Tibial nerve (tissue), 4 donors: ENCODE measurements at places on chromosomes 11 and 22.
A peak's percentile ranks its signal among the peaks of the same experiment; 100 is the strongest.

- DNase-seq = peak; percentile 45
These were observed 851.1 kb upstream of the RAG2 start for GRCh38 chr11:37449146-37449545.

DNA sequence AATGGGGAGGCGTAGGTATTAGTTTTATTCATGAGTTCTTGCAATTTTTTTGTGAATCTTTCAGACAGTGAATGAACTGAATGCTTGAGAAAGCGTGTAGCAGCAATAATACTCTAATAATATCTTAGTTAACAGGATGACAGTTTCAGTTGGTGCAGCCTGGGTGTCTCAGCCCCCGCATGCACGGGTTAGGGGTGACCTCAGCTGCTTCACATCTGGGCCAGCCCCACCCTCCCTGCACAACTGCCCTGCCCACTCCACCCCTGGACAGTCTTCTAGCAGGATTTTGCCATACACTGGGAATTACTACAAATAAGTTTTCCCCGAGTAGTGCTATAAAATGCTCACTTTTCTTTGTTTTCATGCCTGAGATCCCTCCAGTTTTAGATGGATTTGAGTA is 83.2 kb downstream of the ST3GAL4 start:
- DNase-seq = no peak

DNA sequence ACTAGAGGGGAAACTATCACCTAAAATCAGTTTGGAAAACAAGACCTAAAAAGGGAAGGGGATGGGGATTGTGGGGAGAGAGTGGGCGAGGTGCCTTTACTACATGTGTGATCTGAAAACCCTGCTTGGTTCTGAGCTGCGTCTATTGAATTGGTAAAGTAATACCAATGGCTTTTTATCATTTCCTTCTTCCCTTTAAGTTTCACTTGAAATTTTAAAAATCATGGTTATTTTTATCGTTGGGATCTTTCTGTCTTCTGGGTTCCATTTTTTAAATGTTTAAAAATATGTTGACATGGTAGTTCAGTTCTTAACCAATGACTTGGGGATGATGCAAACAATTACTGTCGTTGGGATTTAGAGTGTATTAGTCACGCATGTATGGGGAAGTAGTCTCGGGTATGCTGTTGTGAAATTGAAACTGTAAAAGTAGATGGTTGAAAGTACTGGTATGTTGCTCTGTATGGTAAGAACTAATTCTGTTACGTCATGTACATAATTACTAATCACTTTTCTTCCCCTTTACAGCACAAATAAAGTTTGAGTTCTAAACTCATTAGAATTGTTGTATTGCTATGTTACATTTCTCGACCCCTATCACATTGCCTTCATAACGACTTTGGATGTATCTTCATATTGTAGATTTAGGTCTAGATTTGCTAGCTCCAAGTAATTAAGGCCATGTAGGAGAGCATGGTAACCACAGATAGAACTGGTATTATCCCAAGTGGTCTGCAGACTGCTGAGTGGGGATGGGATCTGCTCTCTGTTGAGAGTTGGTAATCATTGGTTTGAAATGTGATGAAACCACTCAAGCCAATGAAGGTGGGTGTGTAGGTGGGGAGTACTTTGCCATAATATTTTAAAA is 3.6 kb downstream of the NEAT1 start:
- DNase-seq = peak; percentile 37

DNA sequence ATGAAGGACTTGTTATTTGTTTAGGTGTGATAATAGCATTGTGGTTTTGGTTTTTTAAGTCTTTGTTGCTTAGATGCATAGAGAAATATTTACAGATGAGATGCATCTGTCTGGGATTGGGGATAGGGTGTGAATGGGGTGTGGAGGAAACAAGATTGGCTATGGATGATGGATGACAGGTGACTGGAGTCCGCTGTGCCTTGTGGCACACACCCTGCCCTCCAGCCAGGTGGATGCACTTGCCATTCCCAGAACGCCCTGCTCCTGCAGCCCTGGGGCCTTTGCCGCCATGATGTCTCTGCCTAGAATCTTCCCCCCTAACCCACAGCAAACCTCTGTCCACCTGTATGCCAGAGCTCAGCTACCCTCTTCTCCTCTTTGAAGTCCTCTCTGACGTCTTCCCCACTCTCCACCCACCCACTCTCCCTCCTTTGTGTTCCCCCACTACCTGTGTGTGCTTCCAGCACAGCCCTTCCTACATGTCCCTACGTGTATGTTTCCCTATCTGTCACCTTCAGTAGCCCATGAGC is 54.7 kb downstream of the WNT11 start:
- no peak for DNase-seq

- no peak for DNase-seq
These were observed 27.5 kb upstream of the POU2AF1 start for GRCh38 chr11:111406589-111406988.

GRCh38 chr11:12686246-12687060 is 12.2 kb downstream of the TEAD1 start:
- no peak for DNase-seq

DNA sequence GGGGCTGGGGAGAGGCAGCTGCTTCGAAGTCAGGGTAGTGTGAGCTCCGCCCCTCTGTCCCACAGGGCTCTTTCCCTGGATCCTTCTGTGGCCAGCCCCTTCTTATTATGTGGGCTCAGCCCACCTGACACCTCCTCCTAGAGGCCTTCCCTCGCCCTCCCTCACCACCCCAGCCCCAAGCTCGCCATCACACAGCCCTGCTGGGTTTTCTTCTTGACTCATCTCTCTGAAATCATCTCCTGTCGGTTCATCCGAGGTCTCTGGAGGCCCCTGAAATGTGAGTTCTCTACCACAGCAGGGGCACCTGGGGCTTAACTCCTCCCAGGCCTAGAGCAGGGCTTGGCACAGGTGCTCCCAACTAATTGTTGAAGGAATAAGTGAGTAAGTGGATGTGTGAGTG is 65.2 kb downstream of the CACNA1I start:
- DNase-seq = no peak

DNA sequence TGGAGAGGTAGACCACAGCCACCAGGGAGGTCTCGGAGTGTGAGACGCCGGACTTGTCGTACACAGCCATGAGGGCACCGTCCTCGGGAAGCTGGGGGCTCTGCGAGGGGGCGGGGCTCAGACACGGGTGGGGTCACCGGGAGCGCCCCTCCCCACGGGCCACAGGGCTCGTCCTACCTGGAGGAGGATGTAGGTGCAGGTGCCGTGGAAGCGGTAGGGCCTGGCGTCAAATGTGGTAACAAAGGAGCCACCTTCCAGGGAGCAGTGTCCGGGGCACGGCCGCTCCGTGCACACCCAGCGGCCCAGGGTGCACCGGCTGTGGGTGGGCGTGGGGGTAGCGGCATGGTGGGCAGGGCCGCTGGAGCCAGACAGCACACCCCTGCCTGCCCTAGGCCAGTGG is 7.5 kb downstream of the MUC6 start:
- DNase-seq = no peak

GRCh38 chr22:26968859-26969523 is 311.6 kb downstream of the MIAT start:
- DNase-seq = no peak

DNA sequence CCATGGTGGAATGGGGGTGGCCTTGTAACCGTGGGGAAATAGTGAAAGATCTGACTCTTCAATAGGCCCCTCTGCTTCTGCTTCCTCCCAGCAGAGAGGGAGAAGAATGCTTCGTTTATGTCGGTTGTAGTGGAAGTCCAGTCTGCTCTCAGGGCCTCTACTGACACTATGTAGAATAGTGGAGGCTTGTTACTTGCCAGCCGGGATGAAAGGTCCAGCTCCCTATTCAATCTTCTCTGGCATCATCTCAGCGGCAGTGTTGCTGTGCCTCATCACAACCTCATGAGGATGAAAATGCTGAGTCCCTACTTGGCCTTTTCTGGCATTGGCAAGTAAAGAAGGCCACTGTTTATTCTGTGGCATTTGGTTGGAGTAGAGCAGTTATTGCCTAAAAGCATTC is 820.9 kb upstream of the TENM4 start:
- no peak for DNase-seq

DNA sequence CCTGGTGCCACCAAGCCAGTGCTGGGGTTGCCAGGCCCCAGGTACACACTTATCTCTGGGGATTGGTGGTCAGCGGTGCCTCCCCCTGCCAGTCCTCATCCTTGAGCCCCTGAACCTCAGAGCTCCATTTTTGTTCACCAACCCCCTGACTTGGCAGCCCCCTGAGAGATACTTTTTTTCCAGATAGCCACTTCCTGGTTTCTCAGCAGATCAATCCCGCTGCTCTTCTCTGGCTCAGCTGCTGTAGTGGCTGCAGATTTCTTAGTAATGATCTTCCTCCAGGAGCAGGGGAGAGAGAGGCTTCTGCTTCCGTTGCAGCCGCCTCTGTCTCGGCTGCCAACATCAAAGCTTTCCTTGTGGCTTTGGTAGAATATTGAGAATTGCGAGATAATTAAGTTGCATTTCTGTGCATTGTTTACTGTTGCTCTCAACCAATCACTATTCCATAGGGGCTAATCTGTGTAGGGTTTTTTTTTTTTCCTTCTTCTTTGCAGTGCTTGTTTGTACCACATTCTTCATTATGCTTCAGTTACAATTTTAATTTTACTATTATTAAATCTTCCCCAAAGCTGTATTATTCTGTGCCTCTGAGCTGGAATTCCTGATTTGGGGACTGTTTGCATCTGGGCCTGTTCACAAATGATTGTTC is 92.1 kb downstream of the PKNOX2 start:
- DNase-seq = no peak

- DNase-seq = no peak
These were observed 731.1 kb upstream of the LUZP2 start for GRCh38 chr11:23765682-23766252.

DNA sequence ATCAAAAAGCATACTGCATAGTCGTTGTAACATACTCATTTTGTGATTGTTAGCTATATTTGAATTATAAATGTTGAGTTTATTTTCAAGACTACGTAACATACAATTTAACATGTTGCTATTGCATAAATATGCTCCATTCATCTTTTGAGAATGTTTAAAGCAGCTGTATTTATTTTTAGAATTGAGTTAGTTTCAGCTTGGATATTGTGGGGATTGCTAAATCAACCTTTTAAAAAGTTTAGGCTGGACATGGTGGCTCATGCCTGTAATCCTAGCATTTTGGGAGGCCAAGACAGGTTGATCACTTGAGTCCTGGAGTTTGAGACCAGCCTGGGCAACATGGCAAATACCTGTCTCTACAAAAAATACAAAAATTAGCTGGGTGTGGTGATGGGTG is 288.1 kb downstream of the DYNC2H1 start:
- DNase-seq = no peak

DNA sequence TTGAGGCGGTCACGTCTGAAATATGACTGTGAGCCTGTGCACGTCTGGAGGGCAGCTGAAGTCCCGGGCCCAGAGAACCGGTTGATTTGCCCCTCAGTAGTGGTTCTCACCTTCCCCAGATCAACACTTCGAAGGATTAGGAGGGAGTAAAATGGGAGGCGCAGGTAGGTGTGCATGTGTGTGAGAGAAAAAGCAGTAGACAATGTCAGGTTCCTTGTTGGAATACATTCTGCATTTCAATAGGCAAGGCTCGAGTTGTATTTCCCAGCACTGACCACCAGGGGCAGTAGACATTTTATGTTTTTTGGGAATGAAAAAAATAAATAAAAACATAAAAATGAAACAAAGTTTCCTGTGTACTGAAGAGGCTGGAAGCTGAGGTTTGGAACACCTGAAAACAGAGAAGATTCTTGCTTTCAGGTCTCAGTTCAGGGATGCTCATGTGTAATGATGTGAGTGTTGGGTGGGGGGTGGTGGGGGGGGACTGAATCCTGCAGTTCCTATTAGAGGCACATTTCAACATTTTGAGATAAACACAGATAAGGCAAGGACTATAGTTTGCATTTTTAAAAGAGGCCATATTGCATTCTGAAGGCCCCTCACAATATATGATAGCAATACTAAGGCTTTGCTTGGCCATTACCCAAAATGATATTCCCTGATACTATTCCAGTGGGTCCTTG is 333.9 kb downstream of the CADM1 start:
- DNase-seq = peak; percentile 37

- DNase-seq = no peak
These were observed 22.7 kb downstream of the CACNA1I start for GRCh38 chr22:39593066-39593930.

GRCh38 chr22:44623771-44624510 is 78.1 kb upstream of the PRR5 start:
- DNase-seq = no peak

GRCh38 chr11:119680541-119681360 is 48.2 kb downstream of the NECTIN1 start:
- DNase-seq = no peak
